ENCODE measurements at places on chromosomes 5 and 9.

DNA sequence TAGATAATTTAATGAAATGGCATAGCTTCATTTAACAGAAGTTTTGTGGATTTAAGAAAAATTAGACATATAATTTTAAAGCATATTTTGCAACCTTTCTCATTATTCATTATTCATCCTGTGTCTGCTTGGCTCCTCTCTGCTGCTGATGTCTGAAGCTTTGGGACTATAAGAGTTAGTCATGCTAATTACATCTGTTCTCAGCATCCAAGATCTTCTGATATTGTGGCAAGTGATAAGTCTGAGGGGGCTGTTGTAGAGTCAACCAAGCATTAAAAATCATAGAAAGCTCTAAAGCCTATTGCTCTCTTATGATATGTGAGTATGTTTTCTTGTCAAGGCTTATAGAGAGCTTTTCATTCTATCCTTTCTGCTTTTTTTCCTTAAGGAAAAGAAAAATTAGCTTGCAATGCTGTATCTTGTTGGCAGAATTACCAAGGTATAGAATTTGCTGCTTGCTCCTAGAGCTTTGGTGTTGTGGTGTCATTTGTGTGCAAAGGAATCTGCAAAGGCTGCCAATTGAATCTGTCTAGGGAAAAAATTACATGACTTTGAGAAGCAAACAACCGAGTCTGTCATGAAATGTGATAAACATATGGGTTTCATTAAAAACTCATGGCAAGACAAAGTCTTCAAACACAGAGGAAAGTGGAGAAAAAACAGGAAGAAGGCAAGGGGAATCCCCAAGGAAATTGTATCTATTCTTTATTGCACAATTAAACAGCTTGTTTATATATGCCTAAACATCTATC is 156.1 kb upstream of the DAB2 start:
- peak; percentile 92 for DNase-seq

- peak; percentile 19 for DNase-seq
Measured at GRCh38 chr5:141747152-141748141, 65.4 kb upstream of the ARAP3 start.

- no peak for DNase-seq
Measured at GRCh38 chr9:89442501-89442978, 55.4 kb downstream of the SEMA4D start.

DNA sequence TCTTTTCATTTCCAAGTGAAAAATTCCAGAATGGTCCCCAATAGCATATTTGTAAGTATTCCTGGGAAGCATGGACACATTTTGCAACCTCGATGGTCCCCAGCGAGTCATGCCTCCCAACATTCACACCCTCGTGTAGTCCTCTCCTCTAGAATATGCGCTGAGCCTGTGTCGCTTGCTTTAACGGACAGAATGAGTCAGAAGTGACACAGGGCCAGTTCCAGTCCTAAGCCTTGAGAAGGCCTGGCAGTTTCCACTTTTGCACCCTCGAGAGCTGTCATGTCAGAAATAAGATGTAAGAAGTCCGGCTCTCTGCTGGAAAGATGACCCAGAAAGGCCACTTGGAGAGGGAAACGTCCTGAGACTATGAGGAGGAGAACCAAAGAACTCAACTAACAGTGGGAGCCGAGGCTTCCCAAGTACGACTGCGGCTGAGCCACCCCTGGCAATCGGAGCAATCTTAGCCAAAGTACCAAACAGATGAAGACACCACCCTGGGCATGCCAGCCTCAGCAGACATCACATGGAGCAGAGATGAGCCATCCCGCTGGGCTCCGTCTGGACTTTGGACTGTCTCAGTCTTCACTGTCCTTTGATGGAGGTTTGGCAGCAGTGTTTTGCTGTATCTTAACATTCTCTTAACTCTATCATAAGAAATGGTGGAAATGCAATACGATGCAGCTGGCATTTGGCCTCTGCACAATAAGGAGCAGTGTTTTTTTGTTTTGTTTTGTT is 42.6 kb upstream of the GFPT2 start:
- DNase-seq, result no peak

DNA sequence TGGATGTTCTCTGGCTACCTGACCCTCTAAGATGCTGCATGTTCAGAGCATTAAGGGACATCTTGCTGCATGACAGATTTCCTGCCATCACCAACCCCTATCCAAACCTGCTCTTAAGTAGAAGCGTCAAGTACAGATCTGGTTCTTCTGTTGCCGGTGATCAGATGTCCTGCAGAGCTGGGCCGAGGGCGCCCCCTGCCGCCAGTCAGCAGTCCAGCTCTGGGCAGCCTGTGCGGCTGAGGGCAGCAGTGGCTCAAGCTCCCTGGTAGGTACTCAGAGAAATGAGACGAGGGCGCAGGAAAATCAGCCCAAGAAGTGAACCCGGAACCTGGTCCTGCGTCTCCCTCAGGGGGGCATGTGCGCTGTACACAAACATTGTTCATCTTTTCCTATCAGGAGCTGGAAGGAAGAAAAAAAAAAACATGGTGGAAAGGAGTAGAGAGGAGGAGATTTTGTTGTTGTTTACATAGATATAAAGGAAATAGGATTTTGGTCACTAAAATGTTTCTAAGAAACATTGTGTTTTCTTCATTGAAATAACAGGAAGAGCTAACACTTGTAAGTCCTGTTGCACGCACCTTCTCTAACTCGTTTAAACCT is 95.8 kb downstream of the CFAP90 start:
- no peak for DNase-seq

GRCh38 chr9:99031994-99032393 is 72.9 kb upstream of the TGFBR1 start:
- DNase-seq, result no peak

GRCh38 chr5:74179179-74179578 is 461.3 kb downstream of the ENC1 start:
- no peak for DNase-seq

GRCh38 chr5:67299231-67299735 is 102.7 kb upstream of the CD180 start:
- DNase-seq, result no peak
